ENCODE measurements at places on chromosomes 16 and 17.

DNA sequence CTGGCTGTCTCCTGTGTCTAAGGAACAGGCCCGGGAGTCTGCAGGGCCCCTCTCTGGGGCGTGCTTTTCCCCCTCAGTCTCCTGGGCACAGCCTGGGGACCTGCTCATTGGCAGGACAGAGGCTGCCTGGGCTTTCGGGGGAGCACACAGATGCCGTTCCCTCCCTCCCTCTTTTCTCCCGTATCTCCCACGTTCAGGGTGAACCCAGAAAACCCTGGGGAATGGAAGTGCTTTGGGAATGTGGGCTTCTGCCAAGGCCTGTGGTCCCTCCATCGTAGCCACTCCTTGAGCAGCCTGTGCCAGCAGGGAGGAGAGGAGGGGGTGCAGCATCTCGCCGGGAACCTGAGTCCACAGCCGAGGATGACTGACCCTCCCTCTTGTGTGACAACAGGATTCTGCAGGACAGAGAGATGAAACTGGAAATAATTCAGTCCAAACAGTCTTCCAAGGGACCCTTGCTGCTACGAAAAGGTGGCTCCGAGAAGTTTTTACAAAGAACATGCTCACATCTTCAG lies 52.0 kb downstream of the RNF213 start:
- no peak for DNase-seq

DNA sequence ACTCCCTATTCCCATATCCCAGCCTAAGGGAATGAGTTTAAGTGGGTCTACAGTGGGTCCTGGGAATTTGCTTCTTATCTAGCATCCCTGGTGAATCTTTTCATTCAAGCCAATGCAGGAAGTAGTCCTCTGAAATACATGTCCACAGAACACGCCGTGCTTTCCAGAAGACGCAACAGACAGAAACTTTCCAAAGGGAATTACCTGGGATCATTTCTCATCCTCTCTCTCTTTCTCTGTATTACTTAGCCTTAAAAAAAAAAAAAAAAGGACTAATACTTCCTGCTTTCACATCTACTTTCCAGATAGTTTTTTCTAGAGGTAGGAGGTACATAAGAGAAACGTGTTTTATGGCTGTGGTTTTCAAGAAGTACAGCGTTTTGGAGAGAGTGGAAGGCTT lies 499.0 kb downstream of the MAF start:
- DNase-seq: no peak

GRCh38 chr17:75001915-75002843 lies 10.3 kb upstream of the MRPL58 start:
- no peak for DNase-seq

- no peak for DNase-seq
These were observed 19.1 kb downstream of the C16orf95 start for GRCh38 chr16:87297918-87298631.

DNA sequence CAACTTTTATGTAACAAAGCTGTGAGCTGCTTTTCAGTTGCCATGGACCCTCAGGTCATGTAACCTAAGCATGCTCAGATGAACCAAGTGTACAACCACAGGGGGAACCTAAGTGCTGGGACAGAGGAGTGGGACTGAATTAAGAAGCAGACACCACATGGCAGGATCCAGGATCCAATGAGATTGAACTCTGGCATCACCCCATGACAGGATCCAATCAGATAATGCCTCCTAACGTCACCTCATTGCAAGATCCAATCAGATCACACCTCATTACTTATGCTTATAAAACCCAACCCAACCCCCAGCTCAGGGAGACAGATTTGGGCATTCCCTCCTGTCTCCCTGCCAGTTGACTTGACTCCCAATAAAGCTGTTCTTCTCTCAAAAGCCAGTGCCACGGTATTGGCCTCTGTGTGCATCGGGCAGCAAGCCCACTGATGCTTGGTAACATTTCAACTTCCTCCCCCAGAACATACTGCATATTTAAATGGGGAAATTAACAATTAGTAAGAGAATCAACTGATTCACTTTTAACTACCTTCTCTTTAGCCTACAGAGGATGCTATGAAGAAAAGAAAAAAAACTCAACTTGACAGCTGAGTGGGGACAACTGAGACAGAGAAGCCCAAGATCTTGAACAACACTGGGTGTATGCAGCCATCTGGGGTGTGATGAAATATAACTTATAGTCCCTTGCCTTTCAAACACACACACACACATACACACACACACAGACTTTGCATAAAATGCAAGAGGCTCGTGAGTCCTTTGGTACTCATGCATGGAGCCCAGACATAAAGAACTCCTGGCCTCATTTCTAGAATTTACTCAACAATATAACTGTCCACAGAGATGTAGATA lies 148.4 kb downstream of the SLC39A11 start:
- no peak for DNase-seq

- DNase-seq: no peak
These were observed at the start of gene DOC2B for GRCh38 chr17:181245-182049. TSS of gene DOC2B (minus strand) at chr17:181650. CDS start at chr17:181479, 171 bp downstream.

- DNase-seq: no peak
These were observed 12.5 kb downstream of the ADCY9 start for GRCh38 chr16:4103745-4104144.

DNA sequence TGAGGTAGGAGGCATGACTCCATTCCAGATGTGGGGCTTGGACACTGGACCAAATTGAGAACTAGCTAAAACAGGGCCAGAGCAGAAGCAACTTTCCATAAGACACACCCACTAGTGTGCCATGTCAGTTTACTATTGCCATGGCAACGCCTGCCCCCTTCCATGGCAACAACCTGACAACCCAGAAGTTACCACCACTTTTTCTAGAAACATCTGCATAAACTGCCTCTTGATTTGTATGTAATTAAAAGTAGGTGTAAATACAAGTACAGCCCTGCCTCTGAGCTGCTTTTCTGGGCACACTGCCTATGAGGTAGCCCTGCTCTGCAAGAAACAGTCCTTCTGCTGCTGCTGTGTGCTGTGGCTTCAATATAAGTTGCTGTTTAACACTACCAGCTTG lies 19.5 kb upstream of the SCNN1B start:
- DNase-seq: no peak

DNA sequence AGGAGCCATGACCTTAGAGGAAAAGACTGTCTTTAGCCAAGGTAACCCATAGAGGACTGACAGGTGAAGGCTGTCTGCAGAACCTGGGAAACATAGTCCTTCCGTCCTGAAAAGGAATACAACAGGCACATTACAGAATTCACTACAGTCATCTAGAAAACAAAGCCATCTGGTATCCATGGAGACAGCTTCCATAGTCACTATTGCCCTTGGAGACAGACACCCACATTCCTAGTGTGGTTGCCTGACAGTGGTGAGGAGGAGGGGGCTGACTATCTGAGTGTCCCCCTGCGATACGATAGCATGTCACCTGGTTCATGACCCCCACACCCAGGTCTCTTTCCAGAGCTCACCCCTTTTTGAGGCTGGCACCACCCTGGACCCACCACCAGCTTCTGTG lies 254.7 kb downstream of the CDH13 start:
- no peak for DNase-seq

GRCh38 chr16:27568077-27568476 lies 18.1 kb downstream of the KATNIP start:
- no peak for DNase-seq

GRCh38 chr17:39607851-39608130 lies at the start of gene NEUROD2:
TSS of gene NEUROD2 (minus strand) at chr17:39607920. CDS start at chr17:39606599, 1,321 bp downstream.
- no peak for DNase-seq

- no peak for DNase-seq
These were observed 391.6 kb downstream of the CDH11 start for GRCh38 chr16:64730261-64730660.

DNA sequence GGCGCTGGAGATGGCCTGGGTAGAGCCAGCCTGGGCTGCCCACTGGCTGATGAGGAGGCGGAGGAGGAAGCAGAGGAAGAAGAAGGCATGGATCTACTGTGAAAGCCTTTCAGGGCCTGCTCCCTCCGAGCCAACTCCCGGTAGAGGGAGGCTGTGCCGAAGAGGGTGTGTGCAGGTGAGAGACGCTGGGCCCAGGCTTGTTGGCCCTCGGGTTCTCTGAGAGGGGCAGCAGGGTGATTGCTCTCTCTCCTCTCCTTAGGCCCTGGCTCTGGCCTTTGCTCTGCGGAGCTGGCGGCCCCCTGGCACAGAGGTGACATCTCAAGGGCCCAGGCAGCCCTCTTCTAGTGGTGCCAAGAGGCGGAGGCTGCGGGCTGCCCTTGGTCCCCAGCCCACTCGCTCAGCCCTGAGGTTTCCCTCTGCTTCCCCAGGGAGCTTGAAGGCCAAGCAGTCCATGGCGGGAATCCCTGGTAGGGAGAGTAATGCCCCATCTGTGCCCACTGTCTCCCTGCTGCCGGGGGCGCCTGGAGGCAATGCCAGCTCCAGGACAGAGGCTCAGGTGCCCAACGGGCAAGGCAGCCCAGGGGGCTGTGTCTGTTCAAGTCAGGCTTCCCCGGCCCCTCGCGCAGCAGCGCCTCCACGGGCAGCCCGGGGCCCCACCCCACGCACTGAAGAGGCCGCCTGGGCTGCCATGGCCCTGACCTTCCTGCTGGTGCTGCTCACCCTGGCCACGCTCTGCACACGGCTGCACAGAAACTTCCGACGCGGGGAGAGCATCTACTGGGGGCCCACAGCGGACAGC lies 3.6 kb downstream of the TP53I13 start:
- no peak for DNase-seq

- DNase-seq: no peak
These were observed 41.9 kb upstream of the SKAP1 start for GRCh38 chr17:48471817-48472410.

DNA sequence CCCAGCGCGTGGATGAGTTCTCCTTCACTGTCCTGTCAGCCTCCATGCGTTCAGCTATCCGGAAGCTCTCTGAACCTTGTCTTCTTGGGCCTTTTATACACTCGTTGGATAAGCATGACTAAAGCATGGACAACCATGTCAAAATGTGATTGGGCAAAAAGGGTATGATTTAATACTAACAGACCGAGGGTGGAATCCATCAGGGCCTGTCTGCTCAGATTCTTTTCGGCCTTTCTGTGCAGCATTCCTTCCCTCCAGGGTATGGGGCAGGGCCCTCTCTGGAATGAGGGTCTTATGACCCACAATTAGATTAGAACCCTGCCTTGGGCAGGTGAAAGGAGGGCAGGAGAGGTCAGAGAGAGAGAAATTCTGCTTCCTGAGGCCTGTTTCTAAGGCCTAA lies 14.0 kb upstream of the CCL5 start:
- DNase-seq: no peak

- DNase-seq: no peak
These were observed 5.0 kb downstream of the SLC6A2 start for GRCh38 chr16:55660828-55661227.

DNA sequence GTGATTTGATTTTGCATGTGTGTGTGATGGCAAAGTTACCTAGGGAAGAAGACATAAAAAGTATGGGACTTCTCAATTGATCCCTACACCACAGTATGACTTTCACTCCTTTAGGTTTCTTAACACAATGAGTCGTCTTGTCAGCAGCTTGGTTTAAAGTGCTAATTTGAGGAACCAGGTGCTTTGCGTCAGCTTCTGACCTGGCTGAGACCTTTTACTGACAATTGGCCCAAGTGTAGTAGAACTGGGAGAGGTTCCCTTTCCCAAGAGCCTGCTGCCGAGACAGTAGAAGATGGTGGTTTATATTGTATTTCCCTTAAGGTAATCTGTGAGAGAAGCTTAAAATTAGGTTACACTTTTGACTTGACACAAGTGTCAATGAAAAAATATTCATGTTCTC lies 54.9 kb downstream of the LDHD start:
- no peak for DNase-seq

DNA sequence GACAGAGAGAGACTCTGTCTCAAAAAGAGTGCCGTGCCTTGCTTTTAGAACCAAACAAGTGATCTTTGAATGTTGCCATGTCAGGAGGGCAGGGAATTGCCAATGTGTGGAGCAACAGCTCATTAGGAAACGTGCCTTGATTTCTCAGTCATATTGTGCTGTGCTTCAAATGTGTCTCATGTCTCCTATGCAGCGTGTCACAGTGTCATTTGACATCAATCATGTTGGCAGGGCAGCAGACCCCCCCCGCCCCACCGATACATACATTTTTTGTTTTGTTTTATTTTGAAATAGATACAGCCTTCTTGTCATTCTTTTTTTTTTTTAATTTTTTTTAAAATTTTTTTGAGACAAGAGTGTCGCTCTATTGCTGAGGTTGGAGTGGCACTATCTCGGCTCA lies 22.1 kb downstream of the MRC2 start:
- no peak for DNase-seq

GRCh38 chr17:19702217-19702641 lies 14.2 kb downstream of the SLC47A2 start:
- DNase-seq: no peak

DNA sequence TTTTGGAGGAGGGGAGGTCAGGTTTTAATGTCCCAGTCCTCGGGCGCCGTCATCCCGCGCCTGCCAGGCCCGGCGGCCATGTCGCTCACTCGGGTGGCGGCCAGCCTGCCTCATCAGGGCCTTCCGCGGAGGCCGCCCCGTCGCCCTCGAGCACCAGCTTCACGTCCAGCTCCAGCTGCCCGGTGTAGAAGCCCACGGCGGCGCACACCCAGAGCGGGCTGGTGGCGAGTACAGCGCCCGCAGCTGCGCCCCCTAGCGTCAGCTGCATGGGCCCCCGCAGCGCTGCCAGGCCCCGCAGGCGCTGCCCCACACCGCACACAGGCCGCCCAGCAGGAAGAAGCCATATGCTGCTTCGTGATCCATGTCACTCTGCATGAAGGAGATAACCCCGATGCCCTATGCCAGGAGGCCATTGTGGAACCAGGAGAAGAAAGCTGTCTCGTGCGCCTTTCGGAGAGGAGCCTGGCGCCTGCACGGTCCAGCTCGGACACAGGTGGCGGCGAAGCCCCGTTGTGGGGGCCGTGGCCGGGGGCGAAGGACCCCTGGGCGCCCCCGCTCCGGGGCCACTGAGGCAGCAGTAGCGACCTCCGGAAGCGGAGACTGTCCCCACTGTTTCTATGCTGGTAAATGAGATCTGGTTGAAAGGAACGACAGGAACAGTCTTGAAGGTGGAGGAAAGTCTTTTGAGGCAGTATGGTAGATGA lies 9.6 kb downstream of the AP2B1 start:
- DNase-seq: no peak

GRCh38 chr17:15298176-15298575 lies 33.0 kb upstream of the PMP22 start:
- DNase-seq: no peak

GRCh38 chr17:66275651-66276050 lies 26.8 kb upstream of the PRKCA start:
- DNase-seq: no peak

Data from esophagus squamous epithelium (tissue), 5 donors.